Fibroblast of skin of abdomen (primary cell): ENCODE measurements at places on chromosomes 6 and 20.

DNA sequence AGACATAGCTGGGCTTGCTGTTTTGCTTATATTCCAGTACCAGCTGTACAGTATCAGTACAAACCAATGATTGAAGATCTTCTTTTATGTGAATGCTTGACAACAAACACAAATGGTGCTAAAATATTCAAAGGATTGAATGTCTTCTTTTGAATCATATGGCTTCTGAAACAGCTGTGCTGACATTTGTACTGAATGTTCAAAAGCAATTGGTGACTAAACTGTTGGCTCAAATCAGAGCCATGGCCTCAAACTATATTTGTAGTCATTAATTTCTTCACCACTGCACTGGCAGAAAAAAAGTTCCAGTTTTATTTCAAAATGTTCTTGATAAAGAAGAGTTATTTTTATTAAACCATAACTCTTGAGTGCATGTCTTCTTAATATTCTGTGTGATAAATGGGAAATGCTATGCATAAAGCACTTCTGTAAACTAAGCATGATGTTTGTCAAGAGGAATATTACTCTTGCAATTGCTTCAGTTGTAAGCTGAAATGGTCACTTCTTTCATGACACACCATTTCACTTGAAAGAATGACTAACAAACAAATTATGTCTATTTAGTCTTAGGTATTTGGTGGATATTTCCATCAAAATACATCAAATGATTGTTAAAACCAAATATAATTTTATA lies 45.9 kb upstream of the CENPW start:
- no peak for DNase-seq

DNA sequence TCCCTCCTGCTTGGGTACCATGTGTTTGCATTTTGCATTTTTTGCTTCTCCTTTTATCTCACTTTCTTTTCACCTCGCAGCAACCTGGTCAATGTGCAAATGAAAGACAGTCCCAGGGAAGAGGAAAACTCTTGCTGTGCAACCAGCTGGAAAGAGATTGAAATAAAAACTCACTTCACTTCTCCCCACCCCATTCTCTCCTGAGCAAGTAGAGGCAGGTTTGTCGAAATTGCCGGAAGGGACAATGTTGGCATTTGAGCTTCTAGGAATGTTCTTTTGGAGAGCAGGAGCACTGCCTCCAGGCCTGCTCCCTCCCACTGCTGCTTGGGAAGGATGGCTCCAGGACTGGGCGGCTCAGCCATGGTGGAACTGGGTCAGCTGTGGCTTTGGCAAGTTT lies 30.6 kb downstream of the KCNG1 start:
- no peak for DNase-seq

DNA sequence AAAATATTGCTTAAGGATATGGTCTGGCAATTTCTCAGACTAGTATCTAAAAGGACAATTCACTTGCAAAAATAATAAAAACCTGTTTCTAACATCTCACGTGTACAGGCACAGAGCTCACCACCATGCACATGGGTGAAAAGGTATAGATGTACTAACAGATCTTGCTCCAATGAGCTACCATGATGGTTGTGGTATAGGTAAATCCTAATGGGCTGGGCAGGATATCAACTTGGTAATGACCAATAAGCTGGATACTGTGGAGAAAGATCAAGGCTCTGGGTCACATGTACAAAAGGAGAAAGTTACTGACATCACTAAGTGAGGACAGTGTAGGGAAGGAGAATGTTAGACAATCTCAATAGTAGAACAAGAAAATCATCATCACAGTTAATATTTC lies 111.0 kb upstream of the NUP153 start:
- DNase-seq, result no peak

DNA sequence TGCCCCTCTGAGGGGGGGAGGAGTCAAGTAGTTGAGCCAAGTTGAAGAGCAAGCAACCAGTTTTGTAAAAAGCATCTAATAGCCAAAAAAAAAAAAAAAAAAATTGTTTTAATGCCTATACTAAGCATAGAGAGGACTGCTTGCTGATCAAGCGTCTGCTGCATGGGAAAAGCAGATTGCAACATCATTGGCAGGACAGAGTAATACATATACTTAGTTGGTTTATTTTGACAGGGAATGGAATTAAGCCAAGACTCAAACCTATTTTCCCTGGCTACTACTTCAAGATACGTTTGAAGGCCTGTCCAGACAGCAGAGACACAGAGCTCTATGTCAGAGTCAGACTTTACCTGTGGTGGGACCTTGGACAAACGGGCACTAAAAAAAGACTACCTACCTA lies 120.5 kb downstream of the RTN4IP1 start:
- DNase-seq, result peak; percentile 61

DNA sequence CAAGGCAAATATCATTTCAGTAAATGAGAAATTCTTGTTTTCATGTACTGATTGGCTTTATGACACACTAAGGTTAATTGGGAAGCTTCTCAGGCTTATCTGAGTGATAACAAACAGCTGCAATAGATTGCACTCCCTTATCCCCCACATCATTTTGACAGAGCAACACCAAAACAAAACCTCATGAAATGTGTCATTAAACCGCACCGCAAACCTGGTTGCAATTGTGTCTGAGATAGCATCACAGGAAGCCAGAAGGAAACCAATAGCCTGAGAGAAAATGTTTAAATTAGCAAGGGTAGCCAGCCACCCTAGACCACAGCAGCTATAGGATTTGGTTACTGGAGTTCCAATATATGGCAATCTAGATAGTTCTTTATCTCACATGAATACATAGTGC lies 31.6 kb upstream of the LAMA4 start:
- DNase-seq, result no peak

DNA sequence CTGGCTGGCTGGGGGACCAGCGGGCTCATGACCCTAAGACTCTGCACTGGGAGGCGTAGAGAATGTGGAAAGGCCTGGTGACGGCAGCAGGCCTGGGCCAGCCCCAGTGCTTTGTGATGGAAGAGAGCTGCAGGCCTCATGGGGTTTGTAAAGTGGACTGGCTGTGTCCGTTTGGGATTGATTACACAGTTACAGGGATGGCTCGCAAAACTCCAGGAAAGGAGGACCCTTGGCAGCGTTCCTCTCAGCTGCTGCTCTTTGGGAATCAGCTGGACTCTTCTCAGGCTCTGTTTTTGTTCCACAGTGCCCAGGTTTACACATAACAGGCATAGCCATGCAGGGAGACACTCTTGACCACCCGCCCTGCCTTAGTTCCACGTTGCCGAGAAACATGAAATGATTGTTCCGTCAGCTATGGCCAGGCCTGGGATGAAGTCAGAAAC lies 89.0 kb downstream of the SLX4IP start:
- DNase-seq, result no peak

- DNase-seq, result no peak
These were observed 211.4 kb downstream of the FOXC1 start for GRCh38 chr6:1821164-1821512.

GRCh38 chr6:83309344-83309743 lies 116.2 kb downstream of the RWDD2A start:
- peak; percentile 5 for DNase-seq

DNA sequence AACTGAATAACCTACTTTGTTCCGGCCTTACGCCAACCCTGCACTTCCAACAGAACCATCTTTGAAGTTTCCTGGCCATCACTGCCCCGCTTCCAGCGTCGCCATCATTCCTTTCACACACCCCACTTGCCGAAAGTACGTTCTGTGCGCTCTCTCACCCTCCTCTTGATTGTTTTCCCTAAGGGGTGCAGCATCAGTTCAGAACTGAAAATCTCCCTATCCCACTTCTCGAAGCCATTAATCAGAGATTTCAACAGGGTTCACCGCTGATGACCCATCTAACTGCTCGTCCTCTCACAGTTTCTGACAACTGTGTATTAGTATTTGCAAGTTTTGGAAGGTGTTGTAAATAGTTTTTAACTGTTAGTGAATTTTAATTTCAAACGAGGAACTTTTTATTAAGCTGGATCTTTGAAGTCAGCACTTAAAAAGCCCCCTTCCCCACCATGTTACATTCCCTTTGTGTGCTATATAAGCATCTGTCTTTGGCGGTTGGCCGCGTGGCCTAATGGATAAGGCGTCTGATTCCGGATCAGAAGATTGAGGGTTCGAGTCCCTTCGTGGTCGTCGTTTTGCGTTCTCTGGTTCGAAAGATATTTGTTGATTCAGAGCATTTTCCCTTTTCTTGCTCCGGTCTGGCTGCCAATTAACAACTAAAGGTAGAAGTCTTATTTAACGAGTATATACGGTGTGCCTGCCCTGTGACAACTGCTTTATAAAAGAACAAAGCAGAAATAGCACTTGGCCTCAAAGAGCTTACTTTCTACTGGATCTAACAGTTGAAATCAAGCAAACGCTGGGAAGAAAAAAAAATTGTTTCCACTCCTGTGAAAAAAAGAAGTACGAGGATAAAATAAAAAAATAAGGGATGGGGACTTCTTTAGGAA lies 42.6 kb downstream of the TRIM27 start:
- peak; percentile 78 for DNase-seq

GRCh38 chr6:118061666-118062065 lies 154.6 kb downstream of the SLC35F1 start:
- no peak for DNase-seq

- DNase-seq, result peak; percentile 51
These were observed 173.2 kb downstream of the TMEM242 start for GRCh38 chr6:157150076-157150475.

DNA sequence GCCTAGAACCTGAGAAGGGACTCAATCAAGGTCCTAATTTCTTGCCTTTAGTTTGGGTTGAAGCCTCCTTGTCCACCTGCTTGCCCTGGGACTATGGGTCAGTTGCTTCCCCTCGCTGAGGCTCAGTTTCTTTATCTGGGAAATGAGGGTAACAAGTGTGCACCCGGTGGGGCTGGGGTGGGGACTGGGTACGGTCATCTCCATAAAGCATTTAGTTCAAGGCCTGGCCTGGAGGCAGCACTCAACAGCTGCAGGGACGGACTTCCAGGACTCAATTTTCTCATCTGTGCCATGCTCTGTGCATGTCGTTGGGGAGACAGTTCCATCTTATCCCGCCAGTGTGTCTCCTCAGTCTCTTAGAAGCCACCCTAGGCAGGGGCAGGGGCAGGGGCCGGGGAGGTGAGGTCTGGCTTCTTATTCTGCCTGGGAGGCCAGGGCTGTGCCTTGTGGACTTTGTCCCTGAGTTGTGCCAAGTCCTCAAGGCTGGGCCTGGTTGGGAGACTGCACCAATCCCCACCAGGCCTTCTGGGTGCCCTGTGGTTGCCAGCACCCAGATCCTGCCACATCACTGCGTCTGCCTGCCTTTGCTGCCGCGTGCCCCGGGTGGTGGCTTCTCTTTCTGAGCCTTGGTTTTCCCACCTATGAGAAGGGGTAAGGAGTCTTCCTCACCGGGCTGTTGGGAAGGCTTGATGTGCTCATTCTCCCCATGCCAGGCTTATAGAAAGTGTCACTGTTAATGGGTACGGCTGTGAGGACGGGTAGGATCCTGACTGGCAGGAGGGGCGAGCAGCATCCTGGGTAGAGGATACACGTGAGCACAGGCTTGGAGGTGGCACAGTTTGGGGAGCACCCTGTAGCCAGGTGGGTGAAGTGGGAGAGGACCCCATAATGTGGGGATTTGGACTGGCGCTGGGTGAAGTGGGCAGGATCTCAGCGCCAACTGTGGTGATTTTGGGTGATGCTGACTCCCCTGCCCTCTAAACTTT lies 8.6 kb downstream of the SRC start:
- no peak for DNase-seq

DNA sequence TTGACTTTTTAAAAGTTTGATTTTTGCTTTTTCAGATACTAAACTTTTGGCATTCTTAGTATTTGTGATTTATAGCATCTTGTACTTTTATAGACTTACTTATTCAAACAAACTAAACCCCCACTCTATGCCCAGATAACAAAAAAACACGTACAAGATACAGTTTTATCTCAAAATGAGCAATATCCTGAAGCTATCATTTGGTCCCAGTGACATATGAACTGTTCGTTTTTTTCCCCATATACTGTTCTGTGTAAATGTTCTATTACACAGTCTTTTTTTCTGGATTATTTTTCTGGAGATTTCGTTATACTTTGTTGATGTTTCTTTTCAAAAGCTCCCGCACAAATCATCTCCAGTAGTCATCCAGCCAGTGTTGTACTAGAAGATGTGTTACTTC lies 27.3 kb upstream of the SERINC3 start:
- DNase-seq, result no peak

DNA sequence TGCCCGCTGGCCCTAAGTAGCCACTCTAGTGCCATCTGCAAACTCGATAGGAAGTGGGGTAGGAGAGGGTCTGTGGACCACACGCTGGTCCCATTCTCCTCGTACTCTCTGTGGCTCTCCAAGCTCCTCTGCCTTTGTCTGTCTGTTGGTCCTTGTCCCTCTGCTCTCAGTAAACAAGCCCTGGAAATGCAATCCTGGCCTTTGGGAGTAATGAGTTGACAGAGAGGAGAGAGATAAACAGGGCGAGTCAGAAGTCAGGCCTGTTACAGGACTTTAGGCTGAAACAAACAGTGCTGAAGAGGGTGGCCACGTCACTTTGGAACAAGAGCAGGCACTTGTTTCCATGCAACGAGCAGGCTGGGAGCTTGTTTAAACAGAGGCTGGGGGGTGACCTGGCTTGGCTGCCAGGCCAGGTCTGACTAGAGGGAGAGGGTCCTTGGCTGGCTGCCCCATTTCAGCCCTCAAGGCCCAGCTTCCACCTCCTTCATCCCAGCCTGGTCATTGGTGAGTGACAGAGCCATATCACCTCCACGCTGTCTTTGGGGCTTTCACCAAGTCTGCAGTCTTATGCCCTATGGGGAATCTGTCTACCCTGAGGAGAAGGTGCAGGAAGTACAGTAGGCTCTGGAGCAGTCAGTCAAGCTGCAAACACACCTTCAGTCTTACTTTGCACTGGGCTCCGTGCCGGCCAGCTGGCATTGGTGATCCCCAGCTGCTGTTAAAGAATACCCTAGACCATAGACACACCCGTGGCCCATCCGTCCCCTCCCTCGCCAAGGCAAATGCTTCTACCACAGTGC lies 22.6 kb downstream of the FOXP4 start:
- no peak for DNase-seq

DNA sequence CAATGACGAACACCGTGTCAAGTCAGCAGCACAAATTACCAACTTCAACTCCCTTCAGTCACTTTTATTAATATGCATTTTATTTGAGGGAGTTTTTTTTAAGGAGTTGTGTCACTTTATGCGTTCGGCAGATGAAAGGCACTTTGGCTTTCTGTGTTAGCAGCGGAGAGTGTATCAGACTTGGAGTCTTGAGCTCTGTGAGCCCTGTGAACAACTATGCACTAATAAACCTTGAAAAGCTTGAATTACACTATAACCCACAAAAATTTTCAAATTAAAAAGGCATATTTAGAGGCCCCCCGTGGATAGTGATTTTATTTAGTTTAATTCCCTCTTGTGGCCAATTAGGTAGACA lies 335.3 kb upstream of the NT5E start:
- peak; percentile 43 for DNase-seq

DNA sequence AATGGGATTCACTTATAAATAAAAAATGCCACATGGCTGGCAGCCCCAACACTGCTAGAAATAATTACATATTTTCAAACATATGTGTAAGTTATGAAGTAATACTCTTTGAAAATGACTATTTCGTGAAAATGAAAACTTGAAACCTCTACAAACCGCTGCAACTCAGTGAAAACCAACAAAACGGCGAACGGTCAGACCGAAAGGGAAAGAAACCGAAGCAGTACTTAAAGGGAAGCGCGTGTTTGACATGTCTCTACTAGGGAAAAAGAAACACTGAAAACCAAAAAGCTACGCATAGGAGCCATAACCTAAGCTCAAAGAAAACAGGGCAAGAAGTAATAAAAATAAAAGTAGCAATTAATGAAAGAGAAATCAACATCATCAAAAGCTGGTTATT lies 121.0 kb upstream of the GGTLC1 start:
- no peak for DNase-seq

- peak; percentile 29 for DNase-seq
These were observed at the start of gene HLA-DPB1 for GRCh38 chr6:33075568-33076405. TSS of gene HLA-DPB1 (plus strand) at chr6:33075990. CDS start at chr6:33076042, 52 bp downstream.
